ENCODE measurements at places on chromosomes 3 and 15. TPM values are rescaled to one million over a fixed set of nuclear protein-coding genes. Genes with fewer than 3 reads are reported as not detected.

The RSL24D1 gene
- 131 TPM for total RNA-seq

The FMN1 gene
- 9.2 TPM for total RNA-seq

The ARIH2 gene
- total RNA-seq = 106 TPM

The GOLIM4 gene
- total RNA-seq = 50.0 TPM

The ASB14 gene
- total RNA-seq = not detected

The ITIH3 gene
- total RNA-seq = under 0.01 TPM

The IL16 gene
- 1.4 TPM for total RNA-seq

The SH2D7 gene
- not detected for total RNA-seq

The ALAS1 gene
- total RNA-seq = 40.8 TPM

The ZNF35 gene
- 10.1 TPM for total RNA-seq

The LRRC2 gene
- 10.1 TPM for total RNA-seq

The STIMATE gene
- 7.8 TPM for total RNA-seq

The PLOD2 gene
- total RNA-seq = 46.1 TPM

The CPNE4 gene
- total RNA-seq = not detected

The PAK6 gene
- not detected for total RNA-seq

The GOLGA6D gene
- total RNA-seq = not detected

The HRH1 gene
- total RNA-seq = 20.6 TPM

The TGM5 gene
- not detected for total RNA-seq

The SMAD6 gene
- 27.2 TPM for total RNA-seq

The CFAP100 gene
- not detected for total RNA-seq

The SLC2A2 gene
- total RNA-seq = not detected

The MCTP2 gene
- total RNA-seq = 3.9 TPM

The NME9 gene
- not detected for total RNA-seq

The AMIGO3 gene
- total RNA-seq = 0.27 TPM

The MYNN gene
- total RNA-seq = 27.1 TPM

The CA12 gene
- 174 TPM for total RNA-seq

The FAM81A gene
- total RNA-seq = 2.6 TPM

Measured in fibroblast of the aortic adventitia (primary cell).